Pancreas (tissue), 10 donors: ENCODE measurements at places on chromosomes 16 and 17. TPM values are rescaled to one million over a fixed set of nuclear protein-coding genes. Genes with fewer than 3 reads are reported as not detected.
A peak's percentile ranks its signal among the peaks of the same experiment; 100 is the strongest.

DNA sequence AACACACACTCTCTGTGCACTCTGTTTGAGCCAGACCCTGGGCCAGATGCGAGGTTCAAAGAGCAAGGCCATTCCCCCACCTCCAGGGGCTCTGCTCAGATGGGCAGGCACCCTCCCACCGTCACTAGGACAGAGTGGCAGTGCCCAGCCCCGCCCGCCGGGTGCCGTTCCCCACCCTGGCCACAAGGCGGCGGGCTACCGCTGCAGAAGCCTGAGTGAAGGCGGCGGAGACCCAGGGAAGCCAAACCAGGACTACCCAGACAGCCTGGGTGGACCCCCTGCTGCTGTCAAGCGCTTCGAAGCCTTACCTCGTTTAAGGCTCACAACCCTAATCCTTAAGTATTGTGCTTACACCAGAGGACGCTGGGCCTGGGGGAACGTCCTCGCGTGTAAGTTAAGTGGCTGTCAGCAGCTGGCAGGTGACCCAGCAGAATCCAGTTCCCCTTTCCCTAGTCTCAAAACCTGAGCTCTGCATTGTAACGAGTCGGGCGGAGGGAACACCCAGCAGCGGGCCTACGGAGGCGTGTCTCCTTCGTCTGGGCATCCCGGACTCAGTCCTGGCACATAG, 4.5 kb downstream of the ARHGAP27 start:
- no peaks in the 10 kb centered on the region for H3K36me3 ChIP-seq
- peaks cover 3% of the 10 kb centered on the region for H3K4me1 ChIP-seq
- peak; percentile 81 for DNase-seq
- H3K4me3 ChIP-seq: no peak overlapping the region
- peak overlapping the region; percentile 46 for H3K27ac ChIP-seq
- H3K27me3 ChIP-seq: peaks cover 5% of the 10 kb centered on the region

DNA sequence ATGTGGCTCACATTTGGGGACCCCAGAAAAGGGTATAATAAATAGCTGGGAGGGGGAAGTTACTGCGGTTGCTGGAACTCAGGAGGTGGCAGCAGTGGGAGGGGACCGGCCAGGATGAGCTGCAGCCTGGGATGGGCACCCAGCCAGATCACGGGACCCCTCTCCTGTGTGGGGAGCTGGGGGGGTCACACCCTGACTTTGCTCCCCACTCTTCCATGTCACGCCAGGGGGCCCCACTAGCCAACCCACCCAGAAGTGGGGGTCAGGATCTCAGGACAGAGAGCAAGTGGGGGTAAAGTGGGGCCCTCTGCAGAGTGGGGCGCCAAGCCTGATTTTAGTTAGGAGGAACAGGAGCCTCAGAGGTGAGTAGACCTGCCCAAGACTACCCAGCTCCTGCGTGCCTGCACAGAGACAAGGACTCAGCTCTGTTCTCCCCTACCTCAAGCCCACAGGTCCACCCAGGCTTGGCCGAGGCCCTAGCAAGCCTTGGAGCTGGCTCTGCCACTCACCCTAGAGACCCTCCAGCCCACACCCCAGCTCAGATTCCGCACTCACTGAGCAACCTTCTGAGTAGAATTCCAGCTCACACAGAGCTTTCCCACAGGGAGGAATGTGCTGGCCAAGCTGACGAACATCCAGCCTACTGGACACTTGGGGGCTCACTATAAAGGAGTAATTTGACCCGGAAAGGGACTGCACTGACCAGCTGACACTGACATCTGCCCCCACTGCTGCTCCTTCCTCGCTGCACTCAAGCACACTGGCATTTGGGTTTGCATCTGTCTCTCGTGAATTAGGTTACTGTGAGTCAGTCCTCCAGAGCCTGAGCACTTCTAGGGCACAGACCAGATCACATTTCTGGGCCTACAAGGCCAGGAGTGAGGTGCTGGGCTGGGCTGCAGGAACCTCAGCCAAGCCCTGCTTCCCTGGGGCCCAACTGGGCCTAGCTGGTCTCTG, 310.1 kb downstream of the C16orf95 start:
- no peaks in the 10 kb centered on the region for H3K27me3 ChIP-seq
- H3K4me3 ChIP-seq: no peak overlapping the region
- H3K4me1 ChIP-seq: no peaks in the 10 kb centered on the region
- H3K36me3 ChIP-seq: no peaks in the 10 kb centered on the region
- H3K27ac ChIP-seq: no peak overlapping the region

- H3K4me3 ChIP-seq: no peak overlapping the region
- no peak for DNase-seq
- H3K27me3 ChIP-seq: no peaks in the 10 kb centered on the region
These were observed 10.0 kb upstream of the CFDP1 start for GRCh38 chr16:75443298-75443697.

GRCh38 chr17:46876353-46876887, 25.0 kb downstream of the WNT9B start:
- DNase-seq: peak; percentile 96
- peak overlapping the region; percentile 85 for H3K27ac ChIP-seq
- peaks cover 11% of the 10 kb centered on the region for H3K4me1 ChIP-seq
- H3K27me3 ChIP-seq: no peaks in the 10 kb centered on the region
- H3K36me3 ChIP-seq: no peaks in the 10 kb centered on the region
- no peak overlapping the region for H3K4me3 ChIP-seq

GRCh38 chr17:60249290-60249826, 99.6 kb downstream of the CA4 start:
- no peaks in the 10 kb centered on the region for H3K27me3 ChIP-seq
- H3K36me3 ChIP-seq: peaks cover 17% of the 10 kb centered on the region
- H3K27ac ChIP-seq: no peak overlapping the region
- no peak overlapping the region for H3K4me3 ChIP-seq
- no peak for DNase-seq

GRCh38 chr16:56115817-56116576, 75.3 kb upstream of the GNAO1 start:
- H3K4me3 ChIP-seq: no peak overlapping the region
- no peaks in the 10 kb centered on the region for H3K36me3 ChIP-seq

DNA sequence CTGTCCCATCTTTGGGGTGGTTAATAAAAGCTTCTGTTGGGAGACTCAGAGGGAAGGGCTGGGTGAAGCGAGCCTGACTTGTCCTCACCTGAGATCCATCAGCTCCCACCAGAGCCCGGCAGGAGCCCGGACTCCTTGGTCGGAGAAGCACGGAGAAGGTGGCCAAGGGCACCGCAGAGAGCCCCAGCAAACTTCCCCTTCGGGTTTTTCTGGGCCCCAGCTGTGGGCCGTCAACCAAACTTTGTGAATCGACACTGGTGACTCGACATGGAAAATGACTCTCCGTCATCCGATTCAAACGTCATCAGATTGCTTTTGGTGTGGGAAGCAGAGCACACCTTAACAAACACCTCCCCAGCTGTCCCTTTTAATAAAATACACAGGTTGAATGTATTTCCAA, 21.4 kb downstream of the ENPP7 start:
- no peak overlapping the region for H3K27ac ChIP-seq
- DNase-seq: no peak
- H3K36me3 ChIP-seq: no peaks in the 10 kb centered on the region
- peaks cover 17% of the 10 kb centered on the region for H3K27me3 ChIP-seq

DNA sequence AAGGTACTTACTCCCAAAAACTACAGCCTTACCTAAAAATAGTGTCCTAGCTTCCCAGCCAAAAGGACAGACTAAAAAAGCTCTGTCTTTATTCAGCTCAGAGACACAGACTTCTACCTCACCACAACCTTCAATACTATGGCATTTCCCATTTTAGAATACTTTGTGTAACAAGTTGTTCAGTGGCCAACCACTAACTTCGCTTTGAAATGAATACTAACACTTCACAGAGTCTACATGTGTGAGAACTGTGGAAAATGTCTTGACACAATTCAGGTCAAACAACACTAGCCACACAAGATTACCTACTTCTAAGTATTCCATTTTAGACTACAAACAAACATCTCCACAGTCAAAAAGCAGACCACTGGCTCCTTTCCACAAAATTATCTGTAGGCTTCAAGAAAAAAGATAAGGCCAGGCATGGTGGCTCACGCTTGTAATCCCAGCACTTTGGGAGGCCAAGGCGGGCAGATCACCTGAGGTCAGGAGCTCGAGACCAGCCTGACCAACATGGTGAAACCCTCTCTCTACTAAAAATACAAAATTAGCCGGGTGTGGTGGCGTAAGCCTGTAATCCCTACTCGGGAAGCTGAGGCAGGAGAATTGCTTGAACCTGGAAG, 3.2 kb downstream of the HELZ start:
- no peaks in the 10 kb centered on the region for H3K27me3 ChIP-seq
- no peak overlapping the region for H3K27ac ChIP-seq
- no peak overlapping the region for H3K4me3 ChIP-seq
- H3K36me3 ChIP-seq: peaks cover 9% of the 10 kb centered on the region
- DNase-seq: no peak

GRCh38 chr17:80816241-80817103, 175.2 kb upstream of the CHMP6 start:
- no peak overlapping the region for H3K4me3 ChIP-seq
- no peaks in the 10 kb centered on the region for H3K4me1 ChIP-seq
- no peak for DNase-seq
- no peak overlapping the region for H3K27ac ChIP-seq

GRCh38 chr17:74697515-74697914, 15.2 kb downstream of the CD300LF start:
- H3K4me1 ChIP-seq: no peaks in the 10 kb centered on the region
- H3K27me3 ChIP-seq: no peaks in the 10 kb centered on the region
- H3K36me3 ChIP-seq: no peaks in the 10 kb centered on the region
- no peak overlapping the region for H3K27ac ChIP-seq
- no peak for DNase-seq
- H3K4me3 ChIP-seq: no peak overlapping the region

DNA sequence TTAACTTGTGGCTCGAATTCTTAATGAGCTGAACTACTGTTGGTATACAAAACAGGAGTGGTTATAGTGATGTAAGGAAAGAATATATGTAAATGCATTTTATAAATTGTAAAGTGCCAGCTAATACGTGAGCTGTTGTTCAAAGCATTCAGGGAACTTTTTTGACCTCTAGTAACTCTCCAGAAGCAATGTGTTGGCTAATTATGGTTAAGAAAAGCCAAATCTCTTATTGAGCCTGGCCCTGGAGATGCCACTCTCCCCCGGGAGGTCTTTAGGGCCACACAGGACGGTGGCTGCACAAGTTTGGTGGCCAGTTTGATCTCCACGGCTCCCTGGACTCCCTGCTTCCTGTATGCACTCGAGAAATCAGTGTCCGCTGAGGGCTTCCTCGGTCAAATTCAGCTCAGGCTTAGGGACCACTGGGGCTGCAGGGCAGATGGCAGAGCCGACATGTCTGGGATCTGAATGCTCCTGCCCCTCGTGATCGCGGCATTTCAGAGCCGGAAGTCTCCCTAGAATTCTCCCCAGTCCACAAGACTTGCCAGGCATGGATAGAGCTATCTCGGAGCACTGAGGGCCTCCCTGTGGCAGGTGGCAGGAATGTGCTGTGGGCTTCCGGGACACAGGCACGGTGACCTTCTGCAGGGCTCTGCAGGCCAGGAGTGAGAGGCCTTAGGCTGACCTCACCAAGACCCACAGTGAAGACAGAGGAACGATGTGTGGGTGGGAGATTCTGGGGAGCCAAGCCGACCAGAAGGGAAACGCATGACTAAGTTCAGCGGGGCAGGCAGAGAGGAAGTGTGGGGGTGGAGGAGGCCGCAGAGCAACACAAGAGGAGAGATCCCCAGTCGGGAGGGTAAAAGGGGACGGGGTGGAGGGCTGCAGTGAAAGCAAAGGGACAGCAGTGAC, 18.6 kb upstream of the PITPNM3 start:
- H3K36me3 ChIP-seq: no peaks in the 10 kb centered on the region
- no peak overlapping the region for H3K27ac ChIP-seq
- no peak for DNase-seq
- H3K4me1 ChIP-seq: no peaks in the 10 kb centered on the region
- no peaks in the 10 kb centered on the region for H3K27me3 ChIP-seq

DNA sequence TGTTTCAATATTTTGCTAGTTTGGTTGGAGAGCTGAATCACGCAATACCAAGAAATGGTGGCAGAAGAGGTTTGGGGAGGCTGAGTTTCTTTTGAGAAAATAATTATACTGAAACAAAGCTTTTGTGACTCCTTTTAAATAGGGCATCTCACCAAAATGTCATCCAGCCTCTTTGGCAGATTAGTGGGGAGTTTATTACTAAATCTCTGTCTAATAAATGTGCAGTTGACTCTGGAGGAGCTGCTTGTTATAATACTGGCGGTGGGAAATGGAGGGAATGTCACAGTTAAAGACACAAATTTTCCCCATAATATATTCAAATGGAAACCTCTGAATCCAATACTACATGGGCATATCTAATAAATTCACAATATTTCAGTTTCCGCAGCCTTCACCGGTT, 44.7 kb downstream of the SNX11 start:
- H3K27ac ChIP-seq: no peak overlapping the region
- no peak overlapping the region for H3K4me3 ChIP-seq
- peaks cover 9% of the 10 kb centered on the region for H3K4me1 ChIP-seq
- DNase-seq: no peak

- H3K4me3 ChIP-seq: no peak overlapping the region
- H3K27me3 ChIP-seq: no peaks in the 10 kb centered on the region
- DNase-seq: no peak
These were observed 4.4 kb downstream of the TRAPPC2L start for GRCh38 chr16:88861359-88861758.

- no peaks in the 10 kb centered on the region for H3K36me3 ChIP-seq
- no peaks in the 10 kb centered on the region for H3K27me3 ChIP-seq
- H3K4me3 ChIP-seq: no peak overlapping the region
- no peaks in the 10 kb centered on the region for H3K4me1 ChIP-seq
These were observed 397.3 kb downstream of the SHISA9 start for GRCh38 chr16:13298666-13299065.

GRCh38 chr16:79154086-79154485, 446.5 kb downstream of the MAF start:
- H3K27ac ChIP-seq: no peak overlapping the region
- no peaks in the 10 kb centered on the region for H3K36me3 ChIP-seq
- H3K4me3 ChIP-seq: no peak overlapping the region
- H3K4me1 ChIP-seq: no peaks in the 10 kb centered on the region
- DNase-seq: no peak

The KRT31 gene
- not detected for polyA plus RNA-seq

The RNF222 gene
- not detected for polyA plus RNA-seq

The GPRC5C gene
- polyA plus RNA-seq: 40.4 TPM

The PEMT gene
- polyA plus RNA-seq: 26.4 TPM

The JPH3 gene
- 0.53 TPM for polyA plus RNA-seq

The UMOD gene
- 2.3 TPM for polyA plus RNA-seq

The CDRT15 gene
- not detected for polyA plus RNA-seq

The TNP2 gene
- not detected for polyA plus RNA-seq

The TPSG1 gene
- not detected for polyA plus RNA-seq

The XYLT2 gene
- 15.5 TPM for polyA plus RNA-seq

The CHRNE gene
- 0.77 TPM for polyA plus RNA-seq

The RPA1 gene
- polyA plus RNA-seq: 6.5 TPM

The TP53TG3 gene
- not detected for polyA plus RNA-seq
